ENCODE measurements at places on chromosomes 1 and 21.

DNA sequence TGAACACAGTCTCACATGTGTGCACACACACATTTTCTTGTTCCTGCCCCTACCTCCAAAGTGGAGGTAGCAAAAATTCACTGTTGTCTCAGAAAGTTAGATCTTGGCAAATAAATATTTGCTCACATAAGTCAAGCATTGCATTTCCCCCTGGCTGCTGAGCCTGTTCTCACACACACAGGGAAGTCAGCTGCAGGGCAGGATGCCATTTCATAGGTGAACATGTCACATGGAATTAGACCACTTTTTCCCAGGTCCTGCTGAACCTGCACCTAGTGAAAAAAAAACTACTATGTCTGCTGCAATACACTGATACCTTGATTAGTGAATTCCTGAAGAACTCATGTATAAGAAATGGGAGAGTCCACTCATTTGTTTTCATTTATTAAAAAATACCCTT, 5.3 kb upstream of the CD55 start:
- no peak for DNase-seq

GRCh38 chr1:183180218-183180617, 5.8 kb upstream of the LAMC2 start:
- DNase-seq: no peak

DNA sequence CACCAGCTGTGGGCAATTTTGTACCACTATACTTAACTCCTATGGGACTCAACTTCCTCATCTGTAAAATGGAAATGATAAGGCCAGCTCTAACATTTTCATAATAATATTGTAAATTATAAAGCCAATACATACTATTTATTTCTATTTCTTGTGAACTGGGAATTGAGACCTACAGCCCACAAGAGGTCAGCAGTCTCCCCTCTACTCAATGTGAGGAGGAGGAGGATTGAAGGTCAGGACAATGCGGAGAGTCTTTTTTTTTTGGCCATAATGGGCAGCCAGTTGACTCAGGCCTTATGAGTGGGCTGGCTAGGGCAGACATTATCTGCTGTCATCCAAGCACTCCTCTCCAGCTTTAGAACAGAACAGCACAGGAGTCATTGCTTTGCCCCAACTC, 90.5 kb downstream of the NUF2 start:
- no peak for DNase-seq

- DNase-seq: peak; percentile 57
Measured at GRCh38 chr1:230868736-230869385, 540 bp upstream of the C1orf198 start.

GRCh38 chr1:178934546-178934945, 63.7 kb upstream of the ANGPTL1 start:
- no peak for DNase-seq

GRCh38 chr21:33388188-33388587, 15.0 kb upstream of the IFNGR2 start:
- no peak for DNase-seq

GRCh38 chr1:86640161-86640670, 64.2 kb upstream of the SH3GLB1 start:
- no peak for DNase-seq

GRCh38 chr1:43318831-43319230, 18.0 kb downstream of the TIE1 start:
- DNase-seq: no peak

DNA sequence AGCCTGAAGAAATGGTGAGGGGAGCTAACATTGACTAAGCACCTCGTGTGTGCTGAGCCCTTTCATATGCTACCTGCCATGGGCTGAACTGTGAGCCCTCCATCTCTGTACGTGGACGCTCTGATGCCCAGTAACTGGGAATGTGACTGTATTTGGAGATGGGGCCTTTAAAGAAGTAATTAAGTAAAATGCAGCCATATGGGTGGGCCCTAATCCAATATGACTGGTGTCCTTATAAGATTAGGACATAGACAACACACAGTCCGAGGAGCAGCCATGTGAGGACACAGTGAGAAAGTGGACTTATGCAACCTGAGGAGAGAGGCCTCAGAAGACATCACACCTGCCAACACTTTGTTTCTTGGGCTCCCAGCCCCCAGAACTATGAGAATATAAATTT, 92.7 kb upstream of the ATP1B1 start:
- DNase-seq: no peak

DNA sequence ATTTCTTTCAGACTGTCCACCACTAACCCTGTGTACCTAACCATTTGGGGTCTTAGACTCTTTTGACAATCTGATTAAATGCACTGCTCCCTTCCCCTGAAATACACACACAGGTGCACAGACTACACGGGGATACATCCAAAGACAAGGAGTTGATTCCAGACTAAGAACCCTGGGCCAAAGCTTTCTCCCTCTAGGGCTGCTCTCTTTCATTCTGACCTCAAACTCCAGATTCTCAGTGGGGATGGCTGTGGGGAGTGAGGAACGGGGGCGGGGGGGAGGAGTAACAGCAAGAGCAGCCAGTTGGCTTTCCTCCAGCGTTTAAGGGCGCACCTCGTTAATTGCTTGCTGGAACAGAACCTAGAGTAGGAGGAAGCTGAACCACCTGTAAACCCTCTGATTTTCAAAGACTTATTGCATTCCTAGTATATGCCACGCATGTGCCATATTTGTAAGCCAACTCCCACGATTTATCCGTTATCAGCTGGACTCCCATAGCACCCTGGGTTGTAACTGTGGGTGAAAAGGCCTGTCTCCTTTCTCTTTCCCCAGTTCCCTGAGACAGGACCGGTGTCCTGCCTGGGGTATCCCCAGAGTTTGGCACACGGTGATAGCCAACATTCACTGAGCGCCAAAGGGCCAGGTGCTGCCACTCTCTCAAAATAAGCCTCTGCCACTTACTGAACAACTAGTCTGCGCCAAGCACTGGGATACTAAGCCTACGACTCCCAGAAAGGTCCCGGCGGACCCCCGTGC, 920 bp downstream of the MTHFR start:
- no peak for DNase-seq

GRCh38 chr21:45303091-45303615, 15.5 kb upstream of the POFUT2 start:
- no peak for DNase-seq

GRCh38 chr1:43731867-43732531, 24.7 kb downstream of the ST3GAL3 start:
- no peak for DNase-seq

- no peak for DNase-seq
Measured at GRCh38 chr1:107434361-107434693, 293.5 kb downstream of the NTNG1 start.

GRCh38 chr1:56516539-56517252, 62.7 kb downstream of the PLPP3 start:
- DNase-seq: no peak

DNA sequence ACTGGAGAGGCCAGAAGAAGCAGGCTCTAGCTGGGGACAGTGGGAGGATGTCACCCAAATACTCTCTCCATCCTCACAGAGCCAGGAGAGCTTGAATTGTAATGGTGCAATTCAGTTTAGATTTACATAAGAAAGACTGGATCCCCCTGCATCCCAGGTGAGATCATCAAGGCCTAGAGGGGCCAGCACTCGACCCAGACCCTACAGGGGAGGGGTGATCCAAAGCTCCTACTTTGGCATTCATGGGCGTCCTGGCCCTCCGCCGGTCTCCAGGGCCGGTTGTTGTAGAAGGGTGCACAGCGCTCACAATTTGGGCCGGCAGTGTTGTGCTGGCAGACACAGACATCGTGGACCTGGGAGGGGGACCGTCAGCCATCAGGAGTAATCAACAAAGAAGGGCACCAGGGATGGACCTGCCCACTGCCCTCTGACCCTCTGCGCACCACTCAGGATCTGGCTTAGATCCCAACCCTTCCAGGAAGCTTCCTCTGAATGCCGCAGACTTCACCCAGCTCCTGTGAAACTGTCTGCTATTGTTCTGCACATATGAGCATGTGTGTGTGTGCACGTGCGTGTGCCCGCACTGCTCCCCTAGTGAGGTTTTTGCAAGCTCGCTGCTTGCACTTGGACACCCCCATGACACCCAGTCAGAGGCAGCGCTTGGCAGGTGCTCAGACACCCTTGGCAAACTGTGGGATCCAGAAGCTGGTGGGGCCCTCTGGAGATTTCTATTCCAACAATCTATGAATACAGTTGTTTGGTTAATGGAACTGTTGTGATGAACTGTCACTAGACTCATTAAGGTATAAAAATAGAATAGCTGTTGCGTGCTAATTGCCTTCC, 21.6 kb downstream of the LAMB3 start:
- peak; percentile 35 for DNase-seq

GRCh38 chr21:28798798-28799197, 193.9 kb downstream of the LTN1 start:
- no peak for DNase-seq

DNA sequence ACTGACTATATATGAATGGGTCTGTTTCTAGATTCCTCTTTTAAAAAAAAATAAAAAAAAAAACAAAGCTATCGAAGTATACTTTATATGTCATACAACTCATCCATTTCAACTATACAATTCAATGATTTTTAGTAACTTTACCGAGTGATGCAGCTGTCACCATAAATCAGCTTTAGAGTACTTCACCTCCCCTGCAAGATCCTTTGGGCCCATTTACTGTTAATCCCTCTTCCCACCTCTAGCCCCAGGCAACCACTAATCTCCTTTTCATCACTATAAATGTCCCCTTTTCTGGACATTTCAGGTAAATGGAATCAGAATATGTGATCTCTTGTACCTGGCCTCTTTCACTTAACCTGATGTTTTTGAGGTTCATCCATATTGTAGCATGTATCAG, 133.9 kb downstream of the PEX14 start:
- no peak for DNase-seq

DNA sequence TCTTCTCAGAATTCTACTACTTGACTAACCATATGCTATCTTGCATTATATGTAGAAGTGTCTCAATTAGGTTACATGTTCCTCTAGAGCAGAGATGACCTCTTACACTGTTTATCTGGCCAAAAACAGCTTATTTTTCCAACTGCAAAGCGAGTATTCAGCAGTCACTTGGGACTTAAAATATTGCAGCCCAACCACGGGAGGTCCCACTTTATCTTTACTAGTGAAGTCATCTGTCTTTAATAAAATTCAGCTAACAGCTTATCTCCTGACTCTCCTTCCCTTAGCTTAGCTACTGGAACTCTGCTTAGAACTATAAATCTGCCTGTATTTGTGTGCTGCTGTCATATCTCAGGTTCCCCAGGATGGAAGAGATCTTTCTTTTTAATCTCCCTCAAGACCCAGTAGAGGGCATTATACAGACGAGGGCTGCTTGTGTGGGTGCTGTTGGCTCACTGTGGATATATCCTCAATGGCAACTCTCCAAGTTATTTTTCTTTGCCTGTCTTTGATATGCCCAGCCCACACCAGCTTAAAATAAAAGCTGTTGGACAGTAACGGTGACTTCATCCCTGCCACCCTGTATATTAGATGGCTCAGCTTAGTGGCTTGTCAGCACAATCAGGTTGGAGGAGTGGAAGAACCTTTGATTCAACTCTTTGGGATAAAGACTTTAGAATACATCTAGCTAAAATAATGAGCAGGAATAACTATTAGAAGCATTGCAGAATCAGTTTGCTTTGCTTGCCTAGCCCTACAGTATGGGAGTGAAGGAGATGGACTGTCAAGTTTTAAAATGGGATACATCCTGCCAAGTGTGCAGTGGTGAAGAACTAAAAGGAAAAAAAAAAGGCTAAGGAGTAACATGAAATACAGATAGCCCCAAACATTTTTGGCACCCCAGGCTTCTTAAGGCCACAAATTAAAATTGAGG, 9.6 kb downstream of the ENSA start:
- DNase-seq: no peak

GRCh38 chr1:42186152-42186551, 21.6 kb upstream of the GUCA2A start:
- DNase-seq: no peak

GRCh38 chr1:36894824-36895223, 139.5 kb downstream of the GRIK3 start:
- no peak for DNase-seq

DNA sequence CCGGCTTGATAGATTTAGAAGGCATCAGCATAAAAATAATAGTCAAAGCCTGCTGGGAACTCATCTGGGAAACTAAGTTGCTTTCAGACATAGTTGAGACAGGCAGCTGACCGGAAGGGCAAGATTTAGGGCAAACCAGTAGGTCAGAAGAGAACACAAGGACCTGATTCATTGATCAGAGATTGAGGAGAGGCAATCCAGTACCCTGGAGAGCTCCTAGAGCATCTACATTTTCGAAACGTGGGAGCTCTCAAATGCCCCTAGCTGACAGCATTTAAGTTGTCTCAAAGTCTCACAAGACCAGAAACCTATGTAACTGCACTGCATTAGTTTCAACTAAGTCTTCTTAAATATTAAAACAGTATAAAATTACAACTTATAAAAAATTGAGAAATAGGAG, 22.9 kb upstream of the MTF2 start:
- DNase-seq: no peak

DNA sequence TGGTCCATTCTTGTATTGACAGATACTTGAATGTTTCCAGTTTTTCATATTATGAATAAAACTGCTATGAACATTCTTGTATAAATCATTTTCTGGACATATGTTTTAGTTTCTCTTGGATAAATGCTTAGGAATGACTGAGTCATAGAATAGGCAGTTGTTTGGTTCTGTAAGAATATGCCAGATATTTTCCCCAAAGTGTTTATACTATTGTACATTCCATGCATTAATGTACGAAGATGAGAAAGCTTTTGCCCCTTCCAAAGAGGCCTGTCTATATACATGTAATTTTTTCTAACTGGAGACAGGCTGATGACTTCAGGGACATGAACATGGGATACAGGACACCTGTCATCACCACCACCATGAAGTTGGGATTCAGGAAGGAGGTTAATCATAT, 11.3 kb downstream of the NBPF3 start:
- no peak for DNase-seq

DNA sequence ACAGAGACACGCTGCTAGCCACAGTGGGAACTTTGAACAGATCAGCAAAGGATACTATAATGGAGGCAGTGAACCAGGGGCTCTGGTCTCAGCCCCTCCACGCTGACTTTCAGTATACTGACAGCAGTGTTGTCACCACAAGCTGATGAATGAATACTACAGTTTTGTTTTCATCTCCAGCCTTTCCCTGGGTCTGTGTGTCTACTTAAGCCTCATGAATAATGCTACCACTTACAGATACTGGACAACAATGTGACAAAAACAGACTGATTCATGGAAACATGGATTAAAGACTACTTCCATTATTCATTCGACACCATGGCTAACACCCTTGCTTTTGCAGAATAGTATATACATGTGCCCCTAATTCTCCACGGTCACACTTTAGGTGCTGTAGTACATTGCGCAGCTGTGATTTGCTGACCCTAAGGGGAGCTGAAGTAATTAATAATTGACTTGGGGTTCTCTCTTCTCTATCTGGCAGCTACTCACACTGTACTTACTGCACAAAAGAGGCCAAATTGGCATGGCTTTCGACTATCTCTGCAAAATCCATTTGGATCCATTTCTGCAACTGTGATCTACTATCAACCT, 203.2 kb upstream of the LYPLAL1 start:
- DNase-seq: no peak

GRCh38 chr1:175600721-175601440, 142.5 kb downstream of the TNR start:
- no peak for DNase-seq
